ENCODE measurements at places on chromosomes 13 and 19.

DNA sequence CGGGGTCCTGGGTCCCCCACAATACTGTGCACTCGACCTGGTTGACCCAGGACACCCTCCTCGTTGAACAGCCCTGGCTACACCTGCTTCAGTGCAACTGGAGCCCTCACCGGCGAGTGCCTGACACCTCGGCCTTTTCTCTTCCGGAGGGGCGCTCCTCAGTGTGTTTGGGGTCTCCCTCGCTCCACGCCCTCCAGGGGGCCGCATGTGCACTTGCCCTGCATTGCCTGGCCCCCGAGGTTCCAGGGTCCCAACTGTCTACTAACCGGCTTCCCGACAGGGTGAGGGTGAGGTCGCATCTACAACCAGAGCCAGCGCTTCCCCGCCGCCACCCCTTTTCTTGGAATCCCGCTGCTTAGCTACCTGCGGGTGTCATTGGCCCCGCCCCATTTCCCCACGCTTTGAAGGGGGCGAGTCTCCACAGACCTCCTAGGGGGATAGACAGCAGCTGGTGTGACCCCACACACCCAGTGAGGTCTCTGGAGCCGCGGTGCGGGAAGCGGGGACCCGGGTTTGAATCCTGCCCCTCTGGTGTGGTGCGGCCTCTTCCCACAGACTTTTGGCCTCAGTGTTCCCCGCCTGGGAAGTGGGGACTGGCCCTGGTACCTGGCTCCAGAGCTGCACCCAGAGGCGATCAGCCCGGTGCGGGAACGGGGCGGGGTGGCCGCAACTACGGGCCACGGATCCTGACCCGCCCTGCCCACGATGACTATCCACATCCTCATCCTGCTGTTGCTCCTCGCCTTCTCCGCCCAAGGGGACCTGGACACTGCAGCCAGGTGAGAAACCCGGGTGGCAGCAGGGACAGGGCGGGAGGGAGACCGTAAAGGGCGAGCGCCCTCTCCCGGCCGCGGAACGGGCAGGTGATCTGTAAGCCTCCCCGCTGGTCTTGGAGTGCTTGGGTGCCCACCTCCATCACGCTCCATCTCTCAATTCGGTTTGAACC lies at the start of gene ADM5:
ADM5 (plus strand) TSS at position 462 of the 946 bp plus-strand sequence; CDS start at position 706, 244 bp downstream.
- DNase-seq, result peak; percentile 38

DNA sequence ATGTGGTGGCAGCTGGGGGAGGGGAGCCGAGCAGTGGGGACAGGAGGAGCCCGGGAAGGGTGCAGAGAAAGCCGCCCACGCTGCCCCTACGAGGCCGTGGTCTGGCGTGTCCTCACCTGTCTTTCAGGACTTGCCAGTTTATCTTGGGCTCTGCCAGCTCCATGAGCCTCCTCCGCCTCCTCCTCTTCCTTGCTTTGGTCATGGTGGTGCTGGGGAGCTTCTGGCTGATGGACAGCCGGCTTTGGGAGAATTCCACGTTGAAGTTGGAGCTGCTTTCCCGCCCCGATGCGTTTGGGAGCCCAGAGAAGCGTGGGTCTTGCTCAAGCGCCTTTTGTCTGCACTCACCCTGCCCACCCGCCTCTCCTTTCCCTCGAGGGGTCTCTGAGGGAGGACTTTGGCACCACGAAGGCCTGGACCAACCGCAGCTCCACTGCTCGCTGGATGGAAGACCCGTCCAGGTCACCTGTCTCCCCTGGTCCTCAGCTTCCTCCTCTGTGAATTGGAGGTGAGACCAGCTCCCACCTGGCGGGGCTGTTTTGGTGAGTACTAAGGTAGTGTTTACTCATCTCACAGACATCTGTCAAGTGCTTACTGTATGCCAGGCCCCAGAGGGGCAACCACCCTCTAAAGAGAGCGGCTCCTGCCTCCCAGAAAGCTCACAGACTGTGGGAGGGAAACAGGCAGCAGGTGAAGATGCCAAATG lies 29.7 kb upstream of the MIER2 start:
- no peak for DNase-seq

DNA sequence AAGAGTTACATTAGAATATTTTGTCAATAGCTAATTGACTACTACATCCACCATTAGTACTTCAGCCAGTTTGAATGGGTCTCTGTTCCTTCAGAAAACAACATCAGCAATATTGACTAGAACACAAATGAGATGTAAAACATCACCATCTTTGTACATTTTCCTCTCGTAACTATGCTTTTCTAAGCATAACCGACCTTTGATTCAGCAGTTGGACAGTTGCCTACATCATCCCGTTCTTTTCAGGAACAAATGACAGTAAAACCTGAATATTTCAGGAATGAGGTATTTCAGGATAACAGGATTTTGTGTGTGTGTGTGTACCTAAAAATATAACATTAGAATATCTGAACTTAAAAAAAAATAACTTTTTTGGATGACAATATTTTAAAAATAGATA lies 60.9 kb downstream of the STARD13 start:
- no peak for DNase-seq

GRCh38 chr13:25044071-25044470 lies 51.9 kb upstream of the PABPC3 start:
- DNase-seq, result no peak

All from amygdala (tissue), 56 donors.